ELR (cell line): ENCODE measurements at places on chromosomes 3 and 15.

DNA sequence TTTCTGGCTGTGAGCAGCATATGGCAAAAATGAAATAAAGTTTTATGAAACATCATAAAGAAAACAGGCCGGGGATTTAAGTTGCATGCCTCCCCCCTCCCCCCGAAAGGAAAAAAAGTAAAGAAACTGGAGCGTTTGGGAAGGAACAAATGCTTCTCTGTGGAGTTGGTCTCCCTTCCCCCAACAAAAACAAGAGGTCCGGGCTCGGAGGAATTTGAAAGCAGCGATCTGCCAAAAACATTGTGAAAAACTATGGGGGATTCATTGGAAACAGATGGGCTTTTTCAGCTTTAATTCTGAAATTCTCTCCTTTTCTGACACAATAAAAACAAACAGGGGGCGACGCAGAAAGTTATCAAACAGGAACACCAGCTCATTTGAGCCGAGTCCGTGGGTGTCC lies 17.0 kb downstream of the RGMA start:
- no peak for DNase-seq

DNA sequence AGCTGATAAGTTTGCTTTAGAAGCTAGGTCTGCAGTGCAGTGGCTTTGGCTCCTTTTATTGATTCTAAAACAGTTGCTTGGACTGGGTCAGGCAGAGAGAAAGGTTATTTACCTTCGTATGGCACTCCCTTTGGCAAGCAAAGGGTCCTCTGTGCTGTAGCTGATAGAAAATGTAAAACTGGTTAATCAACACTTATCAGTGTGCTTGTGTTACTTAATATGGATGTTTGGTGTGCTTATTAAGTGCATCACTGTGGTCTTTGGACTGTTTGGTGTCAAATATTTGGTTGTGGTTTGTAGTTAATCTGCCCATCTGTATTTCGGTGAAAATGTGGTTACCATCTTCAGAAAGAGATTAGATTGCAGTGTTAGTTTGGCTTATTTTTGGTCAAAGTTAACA lies 16.0 kb downstream of the UBE2E2 start:
- DNase-seq = no peak

GRCh38 chr3:81723732-81724313 lies 37.6 kb downstream of the GBE1 start:
- peak; percentile 71 for DNase-seq

- peak; percentile 74 for DNase-seq
Observed at GRCh38 chr3:120198305-120198878, 86.6 kb downstream of the GPR156 start.

GRCh38 chr15:23446215-23447106 lies 582 bp downstream of the GOLGA6L2 start:
- no peak for DNase-seq
